Stimulated activated CD4-positive, alpha-beta T cell treated with anti-CD3 and anti-CD28 coated beads, TNF-alpha, amount 100 ng/mL, for 4 hours (primary cell): ENCODE measurements at places on chromosomes 7 and 10.

DNA sequence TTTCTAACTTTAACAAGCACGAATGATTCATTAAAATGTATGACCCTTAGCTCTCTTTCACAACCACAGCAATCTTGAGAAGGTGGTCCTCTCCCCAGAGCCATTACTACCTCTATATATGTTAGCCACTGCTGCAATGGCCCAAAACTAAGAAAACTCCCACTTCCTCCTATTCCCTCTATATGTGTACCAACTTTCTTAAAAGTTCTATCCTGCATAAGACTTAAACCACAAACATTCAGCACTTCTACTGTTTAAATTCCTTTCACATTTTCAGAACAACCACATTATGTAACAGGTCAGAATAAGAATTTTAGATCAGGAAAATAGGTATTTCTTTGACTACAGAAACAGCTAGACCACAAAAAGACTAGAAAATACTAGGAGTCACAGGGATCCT lies 36.2 kb downstream of the WASL start:
- DNase-seq = no peak

DNA sequence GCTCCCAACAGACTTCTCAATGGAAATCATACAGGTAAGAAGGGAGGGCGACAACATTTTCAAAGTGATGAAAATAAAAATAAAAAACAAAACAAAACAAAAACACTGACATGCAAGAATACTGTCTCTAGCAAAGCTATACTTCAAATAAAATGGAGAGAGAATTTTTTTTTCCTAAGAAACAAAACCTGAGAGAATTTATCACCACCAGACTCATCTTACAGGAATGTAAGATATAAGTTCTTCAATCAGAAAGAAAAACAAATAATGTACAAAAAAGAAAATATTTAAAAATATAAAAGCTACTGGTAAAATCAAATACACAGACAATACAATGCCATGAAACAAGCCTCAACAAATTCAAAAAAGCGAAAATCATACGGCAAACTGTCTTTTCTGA lies 113.2 kb downstream of the NRBF2 start:
- DNase-seq = no peak

DNA sequence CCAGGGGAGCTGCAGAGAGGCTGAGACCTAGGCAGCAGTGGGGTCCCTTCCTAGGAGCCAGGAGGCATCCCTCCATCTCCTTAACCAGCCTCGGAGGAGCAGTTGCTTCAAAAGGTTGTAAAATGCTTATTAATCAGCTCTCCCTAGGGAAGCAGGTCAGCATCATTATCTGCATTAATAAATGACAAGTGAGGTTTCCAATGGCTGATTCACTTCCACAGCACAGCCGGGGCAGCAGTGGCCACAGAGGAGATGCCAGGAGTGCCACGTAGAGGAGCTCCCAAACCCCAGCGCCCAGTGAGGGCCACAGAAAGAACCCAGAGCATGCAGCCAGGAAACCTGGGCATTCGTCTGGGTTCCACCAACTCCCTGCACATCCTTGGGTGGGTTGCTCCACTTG lies 8.2 kb upstream of the NPFFR1 start:
- no peak for DNase-seq

DNA sequence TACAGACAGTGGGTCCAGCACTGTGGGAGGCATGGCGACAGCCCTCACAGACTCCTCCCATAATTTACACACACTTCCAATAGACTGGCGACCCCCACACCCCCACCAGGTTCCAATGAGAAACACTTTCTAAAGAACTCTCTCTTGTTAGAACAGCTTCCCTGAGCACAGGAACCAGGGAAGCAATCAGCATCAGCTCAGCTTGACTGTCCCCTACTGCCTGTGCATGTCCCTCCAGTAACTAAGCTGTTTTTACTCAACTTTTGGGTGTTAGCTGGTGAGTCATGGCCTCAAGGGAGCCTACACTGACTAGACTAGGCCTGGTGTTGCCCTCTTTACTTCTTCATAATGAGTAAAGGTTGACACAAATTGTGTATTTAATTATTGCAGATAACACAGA lies 32.6 kb upstream of the HERPUD2 start:
- DNase-seq = no peak

- no peak for DNase-seq
These were observed 35.1 kb upstream of the PAX2 start for GRCh38 chr10:100710151-100710871.

- no peak for DNase-seq
These were observed 194.0 kb upstream of the PPP1R3A start for GRCh38 chr7:114112806-114113205.

DNA sequence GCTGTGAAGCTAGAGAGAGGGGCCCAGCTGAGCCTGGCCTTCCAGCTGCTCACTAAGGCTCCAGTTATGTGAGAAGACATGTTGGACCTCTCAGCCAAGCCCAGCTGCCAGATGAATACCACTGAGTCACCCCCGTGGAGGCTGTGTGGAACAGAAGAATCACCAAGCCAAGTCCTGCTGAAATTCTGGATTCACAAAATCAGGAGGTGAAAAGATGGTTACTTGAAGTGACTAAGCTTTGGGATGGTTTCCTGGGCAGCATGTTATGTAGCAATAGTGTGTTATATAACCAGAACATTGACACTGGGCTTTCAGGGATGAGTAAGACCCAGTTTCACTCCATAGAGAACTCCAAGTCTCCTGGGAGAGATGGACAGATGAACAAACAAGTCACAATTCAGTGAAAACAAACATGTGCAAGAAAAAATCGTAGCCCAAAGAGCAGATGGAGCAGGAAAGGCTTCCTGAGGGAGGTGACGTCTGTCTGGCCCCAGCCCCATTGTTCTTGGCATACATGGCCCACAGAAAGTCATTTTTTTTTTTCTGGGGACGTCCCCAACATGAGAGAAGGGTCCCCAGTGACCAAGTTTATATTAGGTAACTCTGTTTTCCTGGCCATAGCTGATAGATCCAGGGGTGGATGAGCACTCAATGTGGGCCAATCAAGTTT lies 64.1 kb upstream of the PDZD8 start:
- DNase-seq = no peak

- no peak for DNase-seq
These were observed 84.3 kb upstream of the MPP7 start for GRCh38 chr10:28387140-28387539.

GRCh38 chr10:69446650-69447151 lies 4.6 kb upstream of the TSPAN15 start:
- DNase-seq = no peak

GRCh38 chr7:2353113-2353935 lies 1.3 kb upstream of the EIF3B start:
- no peak for DNase-seq

GRCh38 chr10:83871187-83872081 lies 267.9 kb upstream of the GHITM start:
- DNase-seq = peak; percentile 7

GRCh38 chr7:15985587-15986384 lies 299.3 kb upstream of the MEOX2 start:
- DNase-seq = no peak

GRCh38 chr10:32315424-32315823 lies 31.5 kb downstream of the EPC1 start:
- no peak for DNase-seq

DNA sequence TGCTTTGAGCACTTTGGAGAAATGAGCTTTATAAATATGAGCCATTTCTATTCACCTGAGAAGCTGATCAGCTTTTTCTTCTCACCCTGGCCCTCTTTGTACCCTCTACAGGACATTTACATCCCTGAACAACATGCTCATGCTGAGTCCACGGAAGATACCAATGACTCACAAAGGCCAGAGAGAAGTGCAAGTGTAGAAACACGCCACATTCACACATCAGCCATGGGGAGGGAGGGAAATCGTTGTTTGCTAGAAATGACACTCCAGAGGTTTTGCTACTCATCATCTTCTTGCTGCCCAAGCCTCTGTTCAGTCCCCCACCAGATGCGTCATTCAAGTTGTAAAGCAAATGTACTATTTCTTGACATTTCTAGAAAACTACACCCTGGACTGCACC lies 2.8 kb upstream of the UCN3 start:
- DNase-seq = no peak

GRCh38 chr7:55202150-55202913 lies 162.8 kb upstream of the LANCL2 start:
- DNase-seq = no peak

DNA sequence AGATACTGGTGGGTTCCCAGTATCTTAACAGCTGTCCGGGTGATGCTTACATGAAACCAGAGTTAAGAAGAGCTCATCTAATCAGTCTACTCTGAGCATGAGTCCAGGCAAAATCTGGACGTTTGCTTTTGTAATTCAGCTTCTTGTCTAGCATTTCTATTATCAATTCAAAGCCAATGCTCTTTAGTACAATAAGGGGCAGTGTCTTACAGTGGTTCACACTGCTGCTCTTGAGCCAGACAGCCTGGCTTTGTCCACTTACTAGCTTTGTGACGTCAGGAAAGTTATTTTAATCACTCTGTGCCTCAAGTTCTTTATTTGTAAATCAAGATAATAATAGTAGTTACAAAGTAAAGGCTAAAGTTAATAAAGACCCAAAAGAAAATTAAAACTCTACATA lies 227.3 kb upstream of the TCF7L2 start:
- no peak for DNase-seq

- DNase-seq = no peak
These were observed 114.9 kb upstream of the ANKRD1 start for GRCh38 chr10:91035650-91036292.

DNA sequence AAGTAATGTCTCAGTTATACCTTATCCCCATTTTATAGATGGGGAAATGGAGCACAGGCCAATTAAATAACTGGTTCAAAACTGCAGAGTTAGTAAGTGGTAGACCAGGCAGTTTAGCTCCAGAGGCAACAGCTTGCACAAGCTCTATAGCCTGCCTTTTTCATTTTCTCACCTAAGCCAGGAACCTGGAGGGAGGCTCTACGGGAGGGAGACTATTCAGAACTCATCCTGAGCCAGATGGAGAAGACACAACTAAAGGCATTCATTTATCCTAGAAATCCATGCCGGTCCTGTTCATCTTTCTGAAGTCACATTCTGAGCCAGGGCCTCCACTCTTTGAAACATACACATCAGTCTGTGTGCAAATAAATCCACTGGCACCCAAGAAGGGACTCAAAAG lies 103.2 kb downstream of the CALN1 start:
- DNase-seq = no peak

DNA sequence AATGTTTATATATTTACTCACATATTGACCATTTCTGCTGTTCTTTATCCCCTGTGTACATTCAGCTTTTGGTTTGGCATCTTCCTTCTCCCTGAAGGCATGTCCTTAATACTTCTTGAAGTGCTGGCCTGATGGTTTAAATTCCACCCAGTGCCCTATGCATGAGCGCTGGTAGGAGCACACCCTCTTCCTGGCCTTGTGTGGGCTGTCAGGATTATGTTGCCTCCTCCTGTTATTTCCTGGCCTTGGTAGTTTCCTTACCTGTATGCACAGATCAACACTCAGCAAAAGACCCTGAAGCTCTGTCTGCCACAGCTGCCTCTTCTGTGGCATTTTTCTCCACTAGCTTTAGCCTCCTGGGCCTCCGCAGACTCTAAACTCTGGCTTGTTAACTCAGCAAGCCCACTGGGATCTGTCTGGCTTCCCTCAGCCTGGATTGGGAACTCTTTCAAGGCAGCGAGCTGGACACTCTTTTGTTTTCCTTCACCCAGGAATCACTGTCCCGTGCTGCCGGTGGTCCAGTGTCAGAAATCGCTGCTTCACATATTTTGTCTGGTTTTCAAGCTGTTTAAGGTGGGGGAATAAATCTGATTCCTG lies 595.2 kb downstream of the SDK1 start:
- no peak for DNase-seq

- no peak for DNase-seq
These were observed 103.8 kb downstream of the XRCC2 start for GRCh38 chr7:152572101-152572500.

GRCh38 chr10:74081192-74081803 lies 69.3 kb downstream of the AP3M1 start:
- DNase-seq = peak; percentile 5

- no peak for DNase-seq
These were observed 17.0 kb upstream of the ZMIZ1 start for GRCh38 chr10:79051766-79052165.

DNA sequence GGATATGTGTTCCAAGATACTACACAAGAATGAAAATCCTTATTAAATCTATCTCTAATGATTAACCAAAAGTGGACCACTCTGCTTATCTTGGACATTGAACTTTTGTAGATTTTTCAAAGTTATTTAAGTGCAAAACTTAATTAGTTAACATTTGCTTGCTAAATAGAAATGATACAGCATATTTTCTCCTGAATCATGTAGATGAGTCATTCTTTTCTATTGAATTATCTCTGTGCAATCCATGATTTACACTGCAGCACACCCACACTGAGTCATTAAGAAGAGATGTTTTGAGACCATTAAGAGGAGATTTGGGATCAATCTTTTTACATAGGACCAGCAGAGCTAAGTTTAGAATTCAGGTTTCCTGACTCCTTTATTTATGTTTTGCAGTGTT lies 6.6 kb upstream of the ABCC2 start:
- DNase-seq = no peak

- DNase-seq = no peak
These were observed 52.4 kb downstream of the ARMH3 start for GRCh38 chr10:102003541-102003940.
